ENCODE measurements at places on chromosomes 2 and 18. TPM values are rescaled to one million over a fixed set of nuclear protein-coding genes. Genes with fewer than 3 reads are reported as not detected.

Gene CD226
- 3.3 TPM for polyA plus RNA-seq

Gene TNFAIP6
- 1.8 TPM for polyA plus RNA-seq

DNA sequence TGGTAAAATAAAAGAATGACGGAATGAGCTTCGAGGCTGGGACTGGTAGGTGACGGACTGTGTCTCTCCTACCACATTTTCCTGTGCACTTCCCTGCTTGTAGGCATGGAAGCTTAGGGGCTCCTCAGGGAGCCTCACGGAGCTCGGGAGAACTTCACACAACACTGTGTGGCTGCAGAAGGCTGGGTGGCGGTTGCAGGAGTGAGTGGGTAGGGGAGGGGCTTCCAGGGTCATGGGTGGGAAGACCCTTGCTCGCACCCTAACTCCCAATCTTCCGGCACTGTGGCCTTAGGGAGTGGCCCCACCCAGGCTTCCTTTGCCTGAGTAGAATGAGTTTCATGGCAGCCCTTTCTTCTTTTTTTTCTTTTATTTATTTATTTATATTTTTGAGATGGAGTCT is 128.6 kb downstream of the INHBB start:
- no peak for DNase-seq

Gene SNTG2
- polyA plus RNA-seq, result 1.9 TPM

Gene SERPINB13
- polyA plus RNA-seq, result not detected
